ENCODE measurements at places on chromosomes 4 and X. TPM values are rescaled to one million over a fixed set of nuclear protein-coding genes. Genes with fewer than 3 reads are reported as not detected.

GRCh38 chr4:140346136-140346535, 27.3 kb upstream of the SCOC start:
- H3K36me3 ChIP-seq, result no peaks in the 10 kb centered on the region
- peaks cover 15% of the 10 kb centered on the region for H3K27me3 ChIP-seq
- H3K4me3 ChIP-seq, result no peak overlapping the region
- H3K27ac ChIP-seq, result no peak overlapping the region
- no peak for DNase-seq
- H3K4me1 ChIP-seq, result peaks cover 4% of the 10 kb centered on the region

- H3K36me3 ChIP-seq, result peaks cover 23% of the 10 kb centered on the region
- H3K27me3 ChIP-seq, result no peaks in the 10 kb centered on the region
- peaks cover 10% of the 10 kb centered on the region for H3K4me1 ChIP-seq
- no peak for DNase-seq
Observed at GRCh38 chr4:183263787-183264386, 56.2 kb downstream of the CLDN22 start.

GRCh38 chr4:164116286-164116685, 621.8 kb downstream of the TMA16 start:
- no peaks in the 10 kb centered on the region for H3K36me3 ChIP-seq
- H3K4me1 ChIP-seq, result no peaks in the 10 kb centered on the region
- no peak for DNase-seq
- H3K27me3 ChIP-seq, result peaks cover 4% of the 10 kb centered on the region
- no peak overlapping the region for H3K4me3 ChIP-seq

- no peak for DNase-seq
- no peaks in the 10 kb centered on the region for H3K36me3 ChIP-seq
- peaks cover 16% of the 10 kb centered on the region for H3K4me1 ChIP-seq
- no peaks in the 10 kb centered on the region for H3K27me3 ChIP-seq
- H3K4me3 ChIP-seq, result no peak overlapping the region
- H3K27ac ChIP-seq, result no peak overlapping the region
Observed at GRCh38 chrX:154525606-154526490, 9.8 kb upstream of the FAM3A start.

DNA sequence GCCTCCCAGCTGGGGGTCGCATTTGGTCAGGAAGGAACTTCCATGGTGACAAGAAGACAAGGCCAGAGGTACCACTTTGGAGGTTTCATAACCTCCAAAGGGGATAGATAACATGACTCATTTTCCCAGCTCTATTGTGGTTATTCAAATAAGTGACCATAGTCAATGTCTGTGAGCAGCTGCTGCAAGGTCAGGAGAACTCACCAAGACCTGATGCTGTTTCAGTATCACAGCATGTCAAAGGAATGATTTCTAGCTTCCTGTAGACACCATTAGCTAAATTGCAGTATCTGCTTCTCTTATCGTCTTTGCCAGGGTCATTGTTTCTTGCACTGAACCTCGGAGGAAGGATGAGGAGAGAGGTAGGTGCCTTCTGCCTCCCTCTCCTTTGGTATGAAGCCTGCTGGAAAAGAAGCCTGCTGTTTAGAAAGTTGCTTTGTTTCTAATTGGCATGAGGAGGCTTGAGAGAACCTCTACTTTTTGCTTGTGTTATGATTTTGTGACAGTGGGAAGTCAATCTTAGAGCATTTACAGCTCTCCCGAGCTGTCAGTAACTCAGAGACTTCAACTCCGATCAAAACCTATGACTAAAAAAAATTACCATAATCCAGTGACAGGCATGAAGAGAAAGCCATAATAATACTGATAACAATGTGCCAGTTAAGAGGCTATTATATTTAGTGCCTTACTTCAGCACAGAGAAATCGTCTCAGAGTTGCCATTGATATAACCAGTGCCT, 38.0 kb upstream of the GATB start:
- H3K36me3 ChIP-seq, result no peaks in the 10 kb centered on the region
- peaks cover 8% of the 10 kb centered on the region for H3K4me1 ChIP-seq
- H3K27ac ChIP-seq, result no peak overlapping the region

The WWC2 gene
- total RNA-seq, result 41.5 TPM

The CFAP47 gene
- not detected for total RNA-seq

The RASL11B gene
- total RNA-seq, result 8.1 TPM

The ARSJ gene
- total RNA-seq, result 80.9 TPM

Data from chondrocyte (in vitro differentiated cells).